ENCODE measurements at places on chromosomes 6 and 20.

DNA sequence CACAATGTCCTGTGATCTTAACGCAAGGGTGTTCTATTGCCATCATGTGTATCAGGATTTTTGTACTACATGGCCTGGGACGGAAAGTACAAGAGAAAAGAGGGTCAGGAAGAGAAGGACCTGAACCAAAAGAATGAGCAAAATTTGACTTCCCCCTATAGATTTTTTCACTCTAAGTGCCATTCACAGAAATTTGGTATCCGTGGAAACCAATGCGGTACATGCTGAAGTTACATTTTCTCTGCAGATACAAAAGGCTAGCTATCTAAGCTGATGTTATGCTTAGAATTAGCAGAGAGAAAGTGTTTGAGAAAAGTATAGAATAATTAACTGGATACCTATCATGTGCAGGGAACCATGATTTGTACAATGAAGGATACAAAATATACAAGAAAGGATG, 12.4 kb upstream of the PDE7B start:
- DNase-seq = no peak

DNA sequence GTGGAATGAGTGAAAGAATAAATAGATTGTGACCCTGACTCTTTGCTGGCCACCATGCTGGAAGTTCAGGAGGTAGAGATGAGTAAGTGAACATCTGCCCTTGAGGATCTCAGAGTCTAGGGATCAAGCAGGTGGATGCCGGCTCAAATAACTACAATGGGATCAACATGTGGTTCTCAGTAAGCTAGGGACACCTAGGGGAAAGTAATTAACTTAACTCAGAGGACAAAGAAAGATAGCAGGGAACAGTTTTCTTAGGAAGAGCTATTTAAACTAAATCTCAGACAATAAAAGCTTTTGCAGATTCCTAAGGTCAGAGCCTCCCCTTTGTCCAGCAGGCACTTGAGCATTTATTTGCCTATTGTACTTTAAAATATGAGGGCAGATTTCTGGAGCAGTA, 29.1 kb downstream of the SLC13A3 start:
- no peak for DNase-seq

DNA sequence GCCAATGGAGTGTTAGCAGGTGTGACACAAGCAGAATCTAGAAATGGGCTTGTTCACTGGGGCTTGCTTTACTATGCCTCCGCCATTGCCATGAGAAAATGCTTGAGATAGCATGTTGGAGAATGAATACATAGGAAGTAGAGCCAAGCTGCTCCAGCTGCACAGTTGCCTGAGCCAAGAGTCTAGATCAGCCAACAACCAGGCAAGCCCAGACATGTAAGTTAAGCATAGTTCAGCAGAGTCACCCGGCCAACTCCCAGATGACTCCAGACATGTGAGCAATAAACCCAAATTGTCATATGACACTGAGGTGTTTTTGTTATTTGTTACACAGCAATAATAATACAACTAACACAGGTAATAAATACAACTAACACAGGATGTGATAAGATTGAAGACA, 167.9 kb downstream of the HAO1 start:
- no peak for DNase-seq

- peak; percentile 50 for DNase-seq
Measured at GRCh38 chr6:77124604-77125003, 338.7 kb downstream of the HTR1B start.

DNA sequence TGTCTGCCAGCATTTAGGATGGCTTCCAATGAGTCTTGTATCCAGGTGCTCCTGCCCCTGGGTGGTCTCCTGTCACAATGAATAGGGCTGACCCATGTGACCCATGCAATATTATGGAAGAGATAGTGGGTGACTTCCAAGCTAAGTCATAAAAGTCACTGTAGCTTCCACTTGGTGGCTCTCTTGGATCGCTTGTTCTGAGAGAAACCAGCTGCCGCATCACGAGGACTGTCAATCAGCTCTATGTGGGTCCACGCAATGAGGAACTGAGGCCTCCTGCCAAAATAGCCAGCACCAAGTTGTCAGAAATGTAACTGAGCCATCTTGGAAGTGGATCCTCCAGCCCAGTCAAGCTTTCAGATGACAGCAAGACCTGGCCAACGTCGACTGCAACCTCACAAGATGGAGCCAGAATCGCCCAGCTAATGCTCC, 14.9 kb upstream of the MATN4 start:
- DNase-seq = peak; percentile 32

DNA sequence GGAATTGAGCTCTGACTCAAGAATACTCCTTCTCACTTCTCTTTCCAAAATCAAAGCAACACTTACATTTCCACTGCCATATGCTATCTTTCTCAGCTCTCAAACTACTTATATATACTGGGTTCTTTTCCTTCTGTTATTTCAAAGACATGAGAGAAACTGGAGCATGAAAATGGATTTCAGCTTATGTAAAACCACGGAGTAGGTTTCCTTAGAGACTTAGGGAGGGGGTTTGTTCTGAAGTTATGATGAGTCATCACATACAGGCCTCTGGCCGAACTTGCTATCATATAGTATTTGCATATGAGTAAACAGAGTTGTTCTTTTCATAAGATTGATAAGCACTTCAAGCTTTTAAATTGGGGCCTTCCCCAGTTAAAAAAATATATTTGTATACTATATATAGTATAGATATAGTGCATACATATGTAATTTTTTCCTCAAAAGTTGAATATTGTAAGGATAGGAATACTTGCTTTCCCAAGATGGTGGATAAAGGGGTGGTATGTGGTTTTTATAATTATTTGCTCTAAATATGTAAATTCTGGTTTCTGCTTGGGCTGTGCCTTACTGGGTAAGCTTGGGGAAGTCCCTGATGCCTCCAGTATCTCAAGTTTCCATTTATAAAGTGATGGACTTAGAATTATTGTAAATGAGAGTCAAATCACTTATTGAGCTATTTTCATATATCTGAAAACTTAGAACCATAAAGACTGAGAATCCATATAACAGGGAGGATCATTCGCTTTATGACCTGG, 273.9 kb downstream of the RFPL4B start:
- peak; percentile 58 for DNase-seq

GRCh38 chr6:44668976-44669934, 281.7 kb downstream of the CDC5L start:
- no peak for DNase-seq

GRCh38 chr6:4665489-4666417, 110.5 kb upstream of the CDYL start:
- no peak for DNase-seq

GRCh38 chr6:141210901-141211300, 921.8 kb upstream of the GJE1 start:
- no peak for DNase-seq

GRCh38 chr6:110573136-110573535, 96.7 kb upstream of the SLC22A16 start:
- DNase-seq = no peak

DNA sequence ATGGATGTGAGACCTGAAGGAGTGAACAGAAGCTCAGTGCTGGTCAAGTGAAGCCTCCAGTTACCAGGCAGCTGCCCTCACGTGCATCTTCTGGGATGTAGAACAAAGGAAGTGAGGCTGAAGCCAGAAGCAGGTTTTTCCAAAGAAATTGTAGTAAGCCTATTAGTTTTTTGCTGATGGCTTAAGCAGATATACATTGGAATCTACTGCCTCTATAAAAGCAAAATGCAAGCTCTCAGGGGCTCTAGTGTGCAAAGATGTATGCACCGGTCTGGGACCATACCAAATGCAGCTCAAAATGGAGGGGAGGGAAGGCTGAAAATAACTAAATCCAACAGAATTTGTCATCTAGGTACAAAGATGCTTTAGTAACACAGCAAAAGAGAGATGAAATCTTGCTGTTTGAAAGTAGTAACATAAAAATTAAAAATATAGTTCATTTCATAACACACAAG, 77.0 kb downstream of the DTNBP1 start:
- DNase-seq = no peak

- DNase-seq = no peak
Measured at GRCh38 chr6:162271922-162272321, 455.6 kb downstream of the PRKN start.

DNA sequence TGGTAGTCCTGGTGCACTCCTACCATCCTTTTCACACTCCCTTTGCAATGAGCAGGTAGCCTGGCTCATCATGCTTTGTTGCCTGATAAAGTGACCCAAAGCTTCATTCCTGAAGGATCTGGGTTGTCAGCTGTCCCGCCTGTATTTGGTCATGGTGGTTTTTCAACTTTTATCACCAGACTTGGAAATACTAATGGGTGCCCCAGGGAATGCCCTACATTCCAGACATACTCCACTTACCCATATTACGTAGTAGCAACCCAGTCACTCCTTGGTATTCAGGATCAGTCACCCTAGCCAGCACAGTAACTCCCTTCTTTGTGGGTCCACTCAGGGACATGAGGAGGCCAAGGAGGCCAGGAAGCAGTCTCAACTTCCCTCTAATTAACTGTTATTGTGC, 199.2 kb downstream of the MAFB start:
- no peak for DNase-seq

DNA sequence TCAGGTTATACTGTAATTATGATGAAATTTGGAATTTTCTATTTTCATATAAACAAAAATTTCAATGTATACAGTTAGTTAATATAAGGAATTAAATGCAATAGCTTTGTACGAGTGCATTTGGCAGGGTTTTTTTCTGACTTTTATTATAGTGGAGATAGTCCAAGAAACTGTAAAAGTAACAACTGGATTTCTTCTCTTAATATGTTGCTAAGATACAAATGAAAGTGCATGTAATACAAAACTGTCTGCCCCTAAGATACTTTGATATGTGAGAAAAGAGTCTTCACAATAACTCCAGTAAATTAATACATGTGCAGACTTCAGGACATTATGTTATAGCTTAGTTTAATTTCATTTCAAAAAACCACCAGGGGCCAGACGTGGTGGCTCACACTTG, 721.4 kb downstream of the CBLN4 start:
- no peak for DNase-seq

GRCh38 chr6:128630213-128630612, 109.8 kb upstream of the PTPRK start:
- no peak for DNase-seq

GRCh38 chr6:146287691-146288369, 255.8 kb upstream of the RAB32 start:
- peak; percentile 73 for DNase-seq

DNA sequence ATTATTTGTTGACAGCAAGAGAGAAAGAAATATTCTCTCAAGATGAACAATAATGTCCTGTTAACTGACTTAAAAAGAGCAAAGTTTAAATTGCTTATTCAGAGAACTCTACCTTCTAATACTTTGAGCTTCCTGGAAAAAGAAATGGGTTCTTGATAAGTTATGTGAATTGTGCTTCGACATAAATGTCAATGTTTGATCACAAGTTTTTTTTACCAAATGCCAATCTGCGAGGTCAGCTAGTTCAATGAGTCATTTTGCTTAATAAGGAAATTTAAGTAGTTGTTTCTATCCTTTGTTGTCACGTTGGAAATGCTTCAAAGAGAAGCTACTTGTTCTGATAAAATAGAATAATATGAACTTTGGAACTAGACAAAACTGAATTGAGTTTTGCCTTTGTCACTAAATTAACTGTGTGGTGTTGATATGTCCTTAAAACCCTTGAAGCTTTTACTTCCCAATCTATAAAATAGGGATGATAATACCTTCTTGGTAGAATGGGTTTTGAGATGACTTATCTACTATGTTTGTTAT, 642.1 kb upstream of the FLRT3 start:
- no peak for DNase-seq

GRCh38 chr6:76250666-76251065, 178.2 kb upstream of the IMPG1 start:
- DNase-seq = no peak

GRCh38 chr6:14440940-14441781, 323.6 kb downstream of the CD83 start:
- DNase-seq = no peak

GRCh38 chr6:168387426-168387825, 53.6 kb upstream of the SMOC2 start:
- DNase-seq = no peak

DNA sequence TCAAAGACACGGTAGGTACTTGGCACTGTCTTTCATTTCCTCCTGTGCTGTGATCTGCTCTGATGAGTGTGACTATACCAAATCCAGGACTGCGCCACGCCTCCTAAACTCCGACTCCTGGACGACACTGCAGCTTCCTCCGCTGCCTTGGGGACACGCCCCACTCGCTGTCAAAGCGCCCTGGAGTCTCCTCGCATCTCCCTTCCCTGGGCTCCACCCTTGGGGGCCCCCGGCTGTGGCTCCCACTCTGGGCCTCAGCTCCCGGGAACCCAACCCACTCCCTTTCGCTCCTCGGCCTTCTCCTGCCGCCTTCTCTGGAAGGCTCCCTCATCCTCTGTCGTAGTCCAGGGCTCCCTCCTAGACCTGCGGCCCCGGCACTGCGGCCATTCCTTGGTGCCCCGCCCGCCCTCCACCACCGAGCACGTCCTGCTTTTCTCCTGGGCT, 61.2 kb downstream of the RSPH3 start:
- no peak for DNase-seq
